Left lung (tissue), 14 donors: ENCODE measurements at places on chromosomes 11 and 22. TPM values are rescaled to one million over a fixed set of nuclear protein-coding genes. Genes with fewer than 3 reads are reported as not detected.

The MAJIN gene
- total RNA-seq, result not detected

GRCh38 chr22:17303840-17304779 lies 65.2 kb upstream of the CECR2 start:
- DNase-seq, result no peak

The CTTN gene
- total RNA-seq, result 242 TPM

DNA sequence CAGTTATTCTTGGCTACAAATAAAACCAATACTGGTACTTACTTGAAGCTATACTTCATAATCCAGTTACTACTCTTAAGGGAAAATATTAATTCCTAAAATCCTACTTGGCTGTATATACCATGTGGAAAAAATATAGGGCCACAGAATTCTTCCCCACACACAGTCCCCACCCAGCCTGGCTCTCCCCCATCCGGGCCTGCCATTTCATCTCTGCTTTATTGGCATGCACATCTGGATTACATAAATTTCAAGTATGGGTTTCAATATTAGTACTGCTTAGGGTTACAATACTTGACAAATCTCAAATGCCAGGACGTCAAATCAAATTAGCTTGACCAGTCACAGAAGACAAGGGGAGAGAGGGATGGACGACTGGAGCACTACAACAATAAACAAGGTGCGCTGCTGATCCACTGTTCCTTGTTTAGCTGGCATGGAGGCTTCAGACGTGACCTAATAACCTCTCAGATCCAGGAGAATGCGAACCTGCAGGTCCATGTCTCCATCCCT lies 81.4 kb downstream of the ABTB2 start:
- no peak for DNase-seq

- peak; percentile 77 for DNase-seq
These were observed 31.6 kb downstream of the SBF1 start for GRCh38 chr22:50443197-50443596.

DNA sequence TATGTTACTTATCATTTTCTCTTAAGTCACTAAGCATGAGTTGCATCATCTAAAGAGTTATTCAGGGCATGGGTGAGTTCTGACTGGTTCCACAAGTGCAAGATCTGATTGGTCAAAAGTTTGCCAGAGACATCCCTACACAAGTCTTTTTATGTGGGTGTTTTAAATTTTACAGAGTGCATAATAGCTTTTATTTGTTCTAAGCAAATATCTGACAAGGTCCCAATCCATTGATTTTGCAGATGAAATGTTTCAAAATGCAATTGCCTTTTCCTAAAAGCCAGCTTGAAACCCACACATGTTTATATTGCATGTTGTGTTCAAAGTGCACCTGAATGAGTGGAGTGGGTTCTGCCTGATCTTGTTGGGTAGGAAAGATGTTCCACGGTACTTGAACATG lies 101.7 kb upstream of the PAX6 start:
- no peak for DNase-seq
